Activated CD8-positive, alpha-beta memory T cell treated with anti-CD3 and anti-CD28 coated beads for 1 hour (primary cell): ENCODE measurements at places on chromosomes 4 and X.

DNA sequence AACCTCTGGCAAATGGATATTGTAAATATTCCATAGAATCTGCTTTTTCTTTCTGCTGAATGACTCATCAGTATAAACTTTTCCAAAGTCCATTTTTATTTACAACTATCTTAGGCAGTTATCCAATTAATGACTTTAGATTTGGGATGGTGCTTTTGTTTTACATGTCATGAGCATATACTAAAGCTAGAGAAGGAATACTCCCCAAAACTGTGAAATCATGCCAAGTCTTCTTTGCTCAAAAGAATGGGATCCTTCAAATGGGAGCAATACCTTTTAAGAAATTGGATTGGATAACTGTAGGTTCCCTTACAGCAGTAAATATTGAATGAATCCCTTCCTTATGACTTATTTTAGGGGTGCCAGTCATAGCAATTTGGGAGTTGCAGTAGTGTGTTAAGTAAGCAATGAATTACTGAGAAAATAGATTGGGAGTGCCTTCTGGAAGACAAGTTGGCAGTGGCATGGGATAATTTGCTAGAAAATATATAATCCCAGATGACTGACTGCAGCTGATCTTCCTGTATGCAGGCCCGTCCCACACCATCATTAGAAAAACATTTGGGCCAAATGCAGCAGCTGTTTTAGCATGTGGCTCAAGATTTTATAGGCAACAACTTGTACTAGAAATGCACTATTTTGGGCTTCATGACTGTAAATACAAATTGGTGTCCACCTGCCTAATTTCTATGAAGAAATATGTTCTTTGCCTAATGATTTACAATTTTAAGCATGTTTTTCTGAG, 2.8 kb downstream of the TMPRSS11D start:
- no peak for DNase-seq

- no peak for DNase-seq
Measured at GRCh38 chr4:44791831-44792230, 65.5 kb upstream of the GNPDA2 start.

DNA sequence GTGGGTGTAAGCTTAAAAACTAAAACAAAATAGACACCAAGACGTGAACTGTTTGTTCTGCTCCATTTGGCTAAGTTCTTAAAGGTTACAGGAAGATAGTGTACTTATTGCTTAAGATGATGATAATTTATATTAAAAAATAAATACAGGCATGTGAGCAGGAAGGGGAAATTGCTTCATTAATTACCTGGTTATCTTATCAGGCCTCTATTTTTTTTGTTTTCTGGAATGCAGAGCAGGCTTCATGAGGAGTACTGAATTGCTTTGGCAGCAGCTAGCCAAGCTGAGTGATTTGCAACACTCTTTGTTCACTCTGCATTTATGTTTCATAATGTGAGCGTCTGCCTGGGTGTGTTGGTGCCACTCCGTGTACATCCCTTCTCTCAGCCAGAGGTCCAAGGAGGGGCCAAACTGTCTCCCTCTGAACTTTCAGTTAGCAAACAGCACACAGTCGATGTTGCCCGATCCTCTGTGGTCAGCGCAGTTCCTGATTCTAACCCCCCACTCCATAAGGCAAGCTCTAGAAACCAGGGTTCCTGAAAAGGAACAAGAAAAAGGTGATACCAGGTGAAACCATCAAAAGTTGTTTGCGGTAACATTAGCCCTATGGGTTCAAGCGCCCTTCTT, 348.2 kb downstream of the SPRY1 start:
- no peak for DNase-seq

- DNase-seq, result no peak
Measured at GRCh38 chr4:48002267-48002666, 14.2 kb downstream of the CNGA1 start.

DNA sequence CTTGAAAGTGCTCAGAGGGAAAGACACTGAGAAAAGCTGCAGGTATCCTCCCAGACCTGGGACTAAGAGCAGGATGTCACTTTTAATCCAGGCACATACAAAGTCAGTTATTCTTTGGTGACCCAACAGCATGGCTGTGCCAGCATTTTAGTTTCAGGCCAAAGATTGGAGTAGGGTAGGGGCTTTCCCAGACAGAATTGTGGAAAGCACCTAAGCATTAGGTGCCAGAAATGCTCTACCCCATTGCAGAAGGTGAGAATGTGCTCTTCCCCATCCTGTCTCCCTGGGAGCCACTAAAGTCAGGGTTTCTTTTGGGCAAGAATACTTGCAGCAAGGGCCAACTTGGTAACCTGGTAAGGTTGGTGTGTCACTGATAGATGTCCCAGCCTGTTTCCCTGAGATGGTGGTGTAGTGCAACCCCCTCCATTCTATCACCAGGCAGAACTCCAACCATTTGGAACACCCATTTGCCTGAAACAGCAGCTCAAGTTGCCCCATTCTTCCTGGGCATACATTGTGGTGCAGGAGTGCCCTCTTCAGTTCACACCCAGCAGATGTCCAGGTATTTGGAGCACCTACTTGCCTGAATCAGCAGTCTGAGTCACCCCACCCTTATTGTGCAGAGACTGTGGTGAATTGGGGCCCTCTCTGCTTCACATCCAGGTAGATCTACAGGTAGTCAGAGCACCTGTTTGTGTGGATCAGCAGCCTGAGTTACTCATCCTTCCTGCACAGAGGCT, 183.5 kb downstream of the ZC4H2 start:
- DNase-seq, result no peak
